ENCODE measurements at places on chromosomes 3 and 15. TPM values are rescaled to one million over a fixed set of nuclear protein-coding genes. Genes with fewer than 3 reads are reported as not detected.

DNA sequence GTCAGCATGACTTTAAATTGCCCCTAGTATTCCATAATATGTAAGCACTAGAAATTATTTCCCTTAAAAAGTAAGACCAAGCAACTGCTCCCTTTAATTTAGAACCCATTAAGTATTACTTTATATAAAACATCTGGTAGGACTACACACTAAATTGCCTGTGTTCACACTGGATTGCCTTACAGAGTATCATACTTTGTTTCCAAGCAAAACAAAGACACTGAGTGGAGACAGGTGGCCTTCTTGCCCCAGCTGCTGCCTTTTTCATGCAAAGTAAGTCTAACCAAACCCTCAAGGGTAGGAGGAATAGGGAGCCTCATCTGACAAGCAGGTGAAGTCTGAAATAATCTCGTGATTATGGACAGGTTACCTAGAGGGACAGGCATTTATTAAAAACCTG lies 87.3 kb downstream of the PEX5L start:
- no peak overlapping the region for H3K27ac ChIP-seq
- H3K27me3 ChIP-seq: no peaks in the 10 kb centered on the region
- H3K36me3 ChIP-seq: no peaks in the 10 kb centered on the region
- no peak overlapping the region for H3K4me3 ChIP-seq
- DNase-seq: no peak
- H3K4me1 ChIP-seq: no peaks in the 10 kb centered on the region

DNA sequence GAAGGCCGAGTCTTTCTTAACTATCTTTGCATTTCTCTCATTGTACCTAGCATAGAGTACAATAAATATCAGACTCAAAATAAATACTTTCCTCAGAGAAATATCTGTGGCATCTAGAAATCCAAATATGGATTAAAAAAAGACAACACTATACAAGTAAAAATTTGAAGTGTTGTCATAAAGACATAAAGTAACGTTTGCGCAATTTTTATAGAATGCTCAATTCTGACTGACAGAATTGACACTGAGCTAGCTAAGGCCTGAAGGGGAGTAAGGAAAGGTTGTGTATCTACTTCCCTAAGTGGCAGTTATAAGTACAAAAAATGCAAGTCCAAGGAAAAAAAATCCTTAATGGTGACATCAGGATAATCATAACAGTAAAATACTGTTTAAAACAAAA lies 1.1 kb downstream of the SEC11A start:
- H3K27me3 ChIP-seq: no peaks in the 10 kb centered on the region
- DNase-seq: no peak
- peaks cover 12% of the 10 kb centered on the region for H3K4me1 ChIP-seq

DNA sequence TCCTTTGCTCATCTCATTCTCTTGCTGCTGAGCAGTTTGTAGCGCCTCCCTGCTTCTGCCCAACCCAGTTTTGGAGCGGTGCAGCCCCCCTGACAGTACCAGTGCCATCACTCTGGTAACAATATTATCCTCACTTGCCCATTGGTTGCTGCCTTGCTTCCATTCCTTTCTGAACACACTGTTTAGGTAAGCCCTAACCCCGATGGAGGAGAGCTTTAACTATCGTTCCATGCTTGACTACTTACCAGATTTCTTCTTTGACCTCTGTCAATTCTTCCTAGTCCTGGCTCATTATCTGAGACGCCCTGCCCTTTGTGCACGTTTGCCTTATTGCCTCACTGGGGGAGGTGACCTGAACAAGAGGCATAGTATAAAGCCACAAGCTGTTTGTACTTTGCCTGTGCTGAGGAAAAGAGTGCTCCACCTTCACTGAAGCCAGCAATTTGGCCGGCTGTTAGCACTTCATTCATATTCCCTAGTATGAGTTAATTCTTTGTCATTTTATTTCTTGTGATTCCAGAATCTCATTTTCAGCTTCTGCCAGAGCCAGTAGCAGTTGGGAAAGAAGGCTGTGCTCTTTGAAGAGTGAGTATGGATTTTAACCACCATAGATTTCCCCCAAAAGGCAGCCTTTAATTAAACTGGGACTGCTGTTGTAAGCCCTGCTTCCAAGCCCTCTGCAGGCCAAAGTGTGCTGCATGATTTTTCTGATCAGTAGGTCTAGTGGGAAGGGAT lies 11.9 kb downstream of the ABHD6 start:
- no peak overlapping the region for H3K27ac ChIP-seq
- H3K4me1 ChIP-seq: no peaks in the 10 kb centered on the region
- no peak for DNase-seq
- H3K36me3 ChIP-seq: no peaks in the 10 kb centered on the region
- no peaks in the 10 kb centered on the region for H3K27me3 ChIP-seq

- no peaks in the 10 kb centered on the region for H3K27me3 ChIP-seq
- H3K4me1 ChIP-seq: no peaks in the 10 kb centered on the region
- H3K36me3 ChIP-seq: no peaks in the 10 kb centered on the region
- DNase-seq: peak; percentile 70
These were observed 29.3 kb upstream of the MEF2A start for GRCh38 chr15:99536422-99537040.

- no peak for DNase-seq
- no peak overlapping the region for H3K27ac ChIP-seq
These were observed 80.7 kb downstream of the AAGAB start for GRCh38 chr15:67173786-67174185.

DNA sequence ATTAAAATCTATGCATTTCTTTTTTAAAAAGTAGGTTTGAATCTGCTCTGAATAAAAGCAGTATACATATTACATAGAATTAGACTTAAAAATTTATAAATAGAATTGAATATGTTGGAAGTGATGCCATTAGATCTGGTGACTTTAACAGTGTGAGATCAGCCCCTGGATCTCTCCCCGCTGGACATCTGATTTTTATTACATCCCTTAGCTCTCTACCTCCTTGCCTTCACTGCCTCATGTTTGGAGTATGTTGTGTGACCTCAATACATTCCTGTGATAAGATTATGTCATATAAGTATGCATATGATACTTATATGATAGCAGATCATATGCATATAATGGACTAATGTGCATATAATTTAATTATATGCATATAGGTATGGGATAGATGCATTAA lies 643.4 kb upstream of the NR2F2 start:
- H3K4me1 ChIP-seq: no peaks in the 10 kb centered on the region
- H3K4me3 ChIP-seq: no peak overlapping the region
- no peaks in the 10 kb centered on the region for H3K27me3 ChIP-seq
- no peak for DNase-seq

DNA sequence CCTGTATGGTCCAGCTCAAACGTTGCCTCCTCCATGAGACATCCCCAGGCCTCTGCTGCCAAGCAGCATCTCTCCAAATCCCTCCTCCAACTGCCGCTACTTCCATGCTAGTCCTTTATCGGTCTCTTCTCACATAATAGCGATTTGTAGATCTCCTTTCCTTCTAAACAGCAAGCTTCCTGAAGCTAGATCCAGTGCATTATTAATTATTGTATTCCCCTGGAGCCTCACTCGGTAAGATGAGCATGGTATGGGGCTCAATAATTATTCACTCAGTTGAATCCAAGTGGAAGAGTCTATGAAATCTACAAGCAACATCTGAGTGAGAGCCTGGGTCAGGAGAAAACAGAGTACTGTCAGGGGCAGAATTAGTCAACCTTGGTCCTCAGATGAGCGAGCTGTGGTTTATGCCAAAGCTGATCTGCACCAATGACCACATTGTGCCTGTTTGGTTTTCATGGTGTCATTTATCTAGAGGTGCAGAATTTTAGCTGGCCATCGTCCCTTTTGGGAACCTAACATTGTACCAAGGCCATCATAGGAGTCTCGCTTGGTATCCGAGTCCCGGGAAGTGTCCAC lies 93.8 kb upstream of the UBE2E1 start:
- no peak overlapping the region for H3K4me3 ChIP-seq
- DNase-seq: no peak
- no peaks in the 10 kb centered on the region for H3K4me1 ChIP-seq
- no peaks in the 10 kb centered on the region for H3K27me3 ChIP-seq
- no peak overlapping the region for H3K27ac ChIP-seq

DNA sequence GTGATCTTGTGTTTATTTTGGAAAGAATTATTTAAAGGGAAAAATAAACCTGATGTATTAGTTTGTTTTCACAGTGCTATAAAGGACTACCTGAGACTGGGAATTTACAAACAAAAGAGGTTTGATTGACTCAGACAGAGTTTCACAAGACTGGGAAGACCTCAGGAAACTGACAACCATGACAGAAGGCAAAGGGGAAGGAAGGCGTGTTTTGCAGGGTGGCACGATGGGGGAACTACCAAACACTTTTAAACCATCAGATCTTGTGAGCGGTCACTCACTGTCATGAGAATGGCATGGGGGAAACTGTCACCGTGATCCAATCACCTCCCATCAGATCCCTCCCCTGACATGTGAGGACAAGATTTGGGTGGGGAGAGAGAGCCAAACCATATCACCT lies 87.0 kb downstream of the TP63 start:
- H3K4me3 ChIP-seq: no peak overlapping the region
- H3K27me3 ChIP-seq: no peaks in the 10 kb centered on the region
- no peaks in the 10 kb centered on the region for H3K36me3 ChIP-seq
- no peak overlapping the region for H3K27ac ChIP-seq
- DNase-seq: no peak
- no peaks in the 10 kb centered on the region for H3K4me1 ChIP-seq

Gene RARB
- 0.80 TPM for total RNA-seq

GRCh38 chr3:187841560-187841959 lies 96.3 kb upstream of the BCL6 start:
- no peak overlapping the region for H3K4me3 ChIP-seq
- no peak for DNase-seq
- no peaks in the 10 kb centered on the region for H3K27me3 ChIP-seq
- no peaks in the 10 kb centered on the region for H3K4me1 ChIP-seq
- H3K36me3 ChIP-seq: no peaks in the 10 kb centered on the region
- H3K27ac ChIP-seq: no peak overlapping the region

Gene RLBP1
- not detected for total RNA-seq

GRCh38 chr3:183542355-183542754 lies 13.2 kb downstream of the KLHL6 start:
- no peak overlapping the region for H3K27ac ChIP-seq
- no peak overlapping the region for H3K4me3 ChIP-seq

GRCh38 chr3:188706176-188706575 lies 465.6 kb upstream of the TPRG1 start:
- H3K4me3 ChIP-seq: no peak overlapping the region
- no peaks in the 10 kb centered on the region for H3K4me1 ChIP-seq
- no peaks in the 10 kb centered on the region for H3K36me3 ChIP-seq
- no peaks in the 10 kb centered on the region for H3K27me3 ChIP-seq
- no peak overlapping the region for H3K27ac ChIP-seq
- DNase-seq: no peak

DNA sequence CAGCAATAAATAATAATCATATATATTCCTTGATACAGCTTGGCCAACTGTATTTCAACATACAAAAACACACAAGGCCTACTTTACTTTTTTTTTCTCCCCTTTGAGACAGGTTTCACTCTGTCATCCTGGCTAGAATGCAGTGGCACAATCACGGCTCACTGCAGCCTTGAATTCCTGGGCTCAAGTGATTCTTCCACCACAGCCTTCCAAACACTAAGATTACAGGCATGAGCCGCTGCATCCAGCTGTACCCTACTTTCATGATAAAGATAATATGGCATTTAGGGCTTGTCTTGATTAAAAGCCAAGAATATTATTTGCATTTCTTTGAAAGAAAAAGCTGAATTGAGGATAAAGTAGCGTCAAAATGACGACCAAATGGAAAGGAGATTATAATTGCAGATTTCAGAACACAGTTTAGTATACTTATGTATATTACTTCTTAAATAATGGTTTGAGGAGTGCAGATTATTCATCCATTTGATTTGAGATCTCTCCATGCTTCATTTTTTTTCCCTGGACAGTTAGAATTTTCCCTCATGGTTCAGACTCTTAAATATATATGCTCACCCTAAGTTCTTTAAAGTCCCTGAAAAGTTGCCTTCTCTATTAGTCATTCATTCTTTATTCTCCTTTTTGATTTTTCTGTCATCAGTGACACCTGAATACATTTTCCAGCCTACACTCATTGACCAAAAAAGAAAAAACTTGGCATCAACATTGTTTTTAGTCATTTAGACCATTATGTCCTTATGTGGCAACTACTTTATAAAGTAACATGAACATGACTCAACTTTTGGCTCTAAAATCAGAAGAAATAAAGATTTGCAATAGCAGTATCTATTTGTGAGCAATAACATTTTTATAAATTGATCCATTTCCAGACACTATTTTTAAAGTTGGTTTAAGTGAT lies 48.5 kb upstream of the MLF1 start:
- no peak overlapping the region for H3K27ac ChIP-seq
- H3K4me1 ChIP-seq: no peaks in the 10 kb centered on the region
- H3K36me3 ChIP-seq: no peaks in the 10 kb centered on the region
- no peak for DNase-seq
- no peak overlapping the region for H3K4me3 ChIP-seq

DNA sequence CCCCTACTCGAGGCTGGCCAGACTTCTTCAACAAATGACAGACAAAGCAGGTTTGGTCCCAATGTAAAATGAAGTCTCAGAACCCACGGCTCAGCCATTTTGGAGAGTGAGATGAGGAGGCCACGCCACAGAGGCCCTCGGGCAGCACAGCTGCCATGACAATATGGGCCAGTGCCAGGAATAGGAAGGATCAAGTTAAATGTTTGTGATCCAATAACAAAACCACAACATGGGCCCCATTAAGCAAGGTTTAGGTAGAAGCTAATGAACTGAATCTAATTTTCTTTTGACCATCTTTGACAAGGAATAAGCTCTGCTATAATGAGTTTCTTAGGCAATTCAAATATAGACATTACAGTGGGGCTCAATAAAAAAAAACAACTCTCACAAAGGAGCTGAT lies 52.6 kb downstream of the RFTN1 start:
- no peak overlapping the region for H3K27ac ChIP-seq
- H3K4me1 ChIP-seq: no peaks in the 10 kb centered on the region
- no peaks in the 10 kb centered on the region for H3K36me3 ChIP-seq

DNA sequence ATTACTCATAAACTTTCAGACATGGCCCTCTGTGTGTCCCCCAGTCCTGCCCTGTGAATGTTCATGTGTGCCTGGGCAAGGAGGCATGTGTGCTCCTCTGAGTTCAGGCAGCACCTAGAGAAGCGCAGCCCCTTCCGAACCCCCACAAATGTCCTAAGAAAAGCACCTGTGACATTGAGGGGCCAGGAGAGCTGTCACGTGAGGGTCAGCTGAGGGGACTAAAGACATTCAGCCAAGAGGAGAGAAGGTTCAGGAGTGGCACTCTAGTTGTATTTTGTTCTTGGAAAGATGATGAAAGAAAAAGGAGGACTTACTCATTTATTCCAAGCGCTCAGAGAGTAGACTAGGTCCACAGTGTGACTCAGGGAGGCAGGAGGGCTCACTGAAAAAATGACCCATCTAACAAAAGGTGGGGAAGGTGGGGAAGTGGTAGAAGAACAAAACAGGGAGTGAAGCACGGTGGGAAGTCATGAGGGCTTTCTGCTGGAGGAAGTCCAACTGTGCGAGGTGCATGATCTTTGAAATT lies 28.1 kb upstream of the ELP6 start:
- DNase-seq: no peak
- no peaks in the 10 kb centered on the region for H3K4me1 ChIP-seq
- no peak overlapping the region for H3K27ac ChIP-seq
- H3K4me3 ChIP-seq: no peak overlapping the region
- H3K27me3 ChIP-seq: no peaks in the 10 kb centered on the region

Gene CDHR4
- total RNA-seq: not detected

Data from breast epithelium (tissue), 4 donors.